T-helper 17 cell (primary cell): ENCODE measurements at places on chromosomes 1 and 21.

GRCh38 chr1:179871940-179872339 is 5.7 kb downstream of the TOR1AIP2 start:
- no peak for DNase-seq

GRCh38 chr1:71295350-71295749 is 214.5 kb upstream of the ZRANB2 start:
- no peak for DNase-seq

DNA sequence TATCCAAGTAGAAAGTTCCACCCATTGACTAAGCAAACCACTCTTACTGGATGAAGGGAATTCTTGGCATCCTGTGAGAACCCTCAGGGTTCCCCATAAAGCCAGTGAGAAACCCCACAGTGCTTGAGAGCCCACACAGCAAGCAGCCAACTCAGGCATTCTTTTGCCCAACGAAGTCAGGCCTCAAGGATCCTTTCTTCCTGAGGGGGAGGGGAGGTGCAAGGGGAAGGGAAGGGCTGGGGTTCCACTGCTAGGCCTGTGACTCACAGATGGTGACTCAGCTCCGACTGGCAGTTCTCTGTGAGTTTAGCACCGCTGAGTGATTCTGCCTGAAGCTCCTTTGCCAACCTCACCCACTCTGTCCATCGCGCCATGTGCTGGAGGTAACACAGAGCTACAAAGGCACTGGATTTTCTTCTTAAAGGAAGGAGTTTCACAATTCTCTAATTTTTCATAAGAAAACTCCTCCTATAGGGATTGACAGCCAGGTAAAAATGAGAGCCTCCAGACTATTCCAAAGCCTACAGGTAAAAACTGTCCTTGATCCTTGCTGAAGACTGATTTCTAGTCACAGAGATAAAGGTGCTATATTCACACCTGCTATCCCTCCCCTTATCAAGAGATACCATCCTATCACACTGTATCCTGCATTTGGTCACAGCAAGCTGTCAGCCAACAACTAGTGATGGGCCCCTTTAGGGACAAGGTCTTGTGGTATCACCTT is 4.8 kb downstream of the ENO1 start:
- DNase-seq, result peak; percentile 51

- no peak for DNase-seq
Observed at GRCh38 chr1:11697188-11697892, 5.8 kb downstream of the DRAXIN start.

DNA sequence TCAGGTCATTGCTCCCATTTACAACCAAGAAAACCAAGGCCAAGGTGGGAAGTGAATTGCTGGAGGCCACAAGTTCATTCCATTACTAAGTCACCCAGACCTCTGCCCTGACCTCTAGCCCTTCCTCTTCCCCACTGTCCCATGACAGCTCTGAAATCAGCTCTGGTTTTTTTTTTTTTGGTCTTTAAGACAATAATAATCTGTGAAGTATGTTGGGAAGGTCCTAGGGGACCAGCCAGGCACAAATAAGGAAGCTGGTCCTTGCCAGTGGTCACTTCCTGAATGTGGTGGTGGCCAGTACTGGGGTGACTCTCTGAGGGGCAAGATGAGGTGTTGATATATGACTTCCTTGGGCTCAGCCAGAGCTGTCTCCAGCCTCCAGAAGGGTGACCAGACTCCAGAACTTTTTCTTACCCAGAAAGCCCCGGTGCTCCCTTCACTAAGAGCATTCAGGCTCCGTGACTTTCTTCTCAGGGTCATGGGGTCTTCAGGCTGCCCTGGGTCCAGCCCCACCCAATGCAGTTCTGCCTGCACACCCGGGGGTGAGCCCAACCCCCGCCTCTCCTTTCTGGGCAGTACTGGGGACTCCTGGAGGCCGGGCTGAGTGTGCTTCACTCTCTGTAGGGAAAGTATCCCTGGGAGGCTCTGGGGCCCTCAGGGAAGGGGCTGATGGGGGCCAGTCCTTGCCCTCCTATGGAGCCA is 159.6 kb downstream of the PTPRU start:
- DNase-seq, result no peak

DNA sequence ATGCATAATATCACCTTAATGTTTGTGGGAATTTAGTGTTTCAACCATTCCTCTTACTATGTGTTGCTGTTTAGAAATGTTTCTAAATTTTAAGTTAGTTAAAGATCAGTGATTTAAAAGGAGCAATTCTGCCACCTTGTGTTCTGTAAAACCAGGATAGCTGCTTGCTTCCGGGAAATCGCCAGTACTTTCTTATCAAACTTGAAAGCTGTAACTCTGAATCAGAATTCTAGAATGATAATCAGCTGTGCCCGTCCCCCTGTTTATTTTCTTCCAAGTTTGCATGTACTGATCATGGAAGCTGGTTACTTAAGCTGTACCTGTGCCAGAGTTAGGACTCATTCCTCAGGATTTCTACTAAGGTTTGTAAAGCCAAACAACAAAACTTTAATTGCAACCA is 656.4 kb downstream of the LTN1 start:
- no peak for DNase-seq

GRCh38 chr1:207205614-207206061 is 101.6 kb downstream of the C4BPA start:
- no peak for DNase-seq

DNA sequence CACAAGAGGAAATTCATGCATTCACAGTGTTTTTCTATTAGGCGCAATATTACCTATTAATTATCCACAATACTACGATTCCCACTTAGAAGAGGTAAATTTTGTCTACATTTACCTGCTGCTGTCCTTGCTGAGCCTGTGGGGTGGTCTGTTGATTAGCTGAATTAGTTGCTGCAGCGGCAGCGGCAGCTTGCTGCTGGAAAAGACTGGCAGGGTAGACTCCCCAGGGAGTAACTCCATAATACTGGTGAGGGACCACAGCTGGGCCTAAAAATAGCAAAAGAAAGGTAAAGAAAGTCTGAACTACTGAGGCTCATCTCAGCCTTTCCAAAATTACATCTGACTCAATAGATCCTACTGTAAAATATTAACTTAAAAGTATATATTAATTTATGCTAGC is 66.0 kb upstream of the SDC3 start:
- DNase-seq, result no peak

- no peak for DNase-seq
Observed at GRCh38 chr1:36692465-36693160, 209.9 kb upstream of the CSF3R start.

- no peak for DNase-seq
Observed at GRCh38 chr1:41021526-41022308, at the start of gene SLFNL1. Gene SLFNL1, minus strand, starts transcription at chr1:41021725. Its CDS starts 1,065 bp downstream, at chr1:41020660.

DNA sequence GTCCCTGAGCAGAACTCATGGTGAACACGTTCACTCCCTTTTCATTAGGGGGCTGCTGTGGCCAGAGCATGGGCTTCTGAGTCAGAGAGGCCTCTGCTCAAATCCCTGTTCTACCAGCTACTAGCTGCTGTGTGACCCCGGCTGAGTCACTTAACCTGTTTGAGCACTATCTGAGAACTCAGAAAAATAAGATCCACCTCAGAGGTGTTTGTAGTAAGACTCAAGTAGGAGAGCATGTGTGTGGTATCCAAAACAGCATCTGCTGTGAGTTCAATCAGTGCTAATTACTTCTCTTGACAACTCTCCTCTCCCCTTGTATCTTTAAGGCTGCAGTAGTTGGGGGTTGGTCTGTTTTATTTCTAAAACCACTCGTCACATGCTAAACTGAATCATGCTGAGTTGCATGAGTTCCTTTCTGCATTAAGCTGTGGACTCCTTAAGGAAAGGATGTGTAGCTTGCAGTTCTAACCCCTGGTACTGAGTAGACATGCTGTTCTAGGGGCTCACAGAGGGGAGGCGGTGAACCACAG is 39.7 kb upstream of the JUN start:
- DNase-seq, result no peak

DNA sequence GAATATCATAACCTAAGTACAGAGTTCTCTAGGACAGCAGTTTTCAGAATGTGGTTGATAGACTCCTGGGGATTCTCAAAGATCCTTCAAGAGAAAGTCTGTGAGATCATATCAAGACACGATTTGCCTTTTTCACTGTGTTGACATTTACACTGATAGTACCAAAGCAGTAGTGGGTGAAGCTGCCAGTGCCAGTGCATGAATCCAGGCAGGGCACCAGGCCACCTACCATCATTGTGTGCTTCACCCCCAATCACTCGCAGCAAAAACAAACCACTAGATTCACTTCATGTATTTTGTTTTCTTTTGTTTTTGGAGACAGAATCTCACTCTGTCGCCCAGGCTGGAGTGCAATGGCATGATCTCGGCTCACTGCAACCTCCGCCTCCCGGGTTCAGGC is 23.9 kb downstream of the DNAJC16 start:
- DNase-seq, result no peak

GRCh38 chr1:214843281-214843680 is 239.3 kb upstream of the KCNK2 start:
- DNase-seq, result no peak

GRCh38 chr1:107264561-107264960 is 123.7 kb downstream of the NTNG1 start:
- no peak for DNase-seq

- DNase-seq, result no peak
Observed at GRCh38 chr1:72284084-72284347, 1.7 kb upstream of the NEGR1 start.

- DNase-seq, result no peak
Observed at GRCh38 chr1:222596696-222597095, 7.0 kb upstream of the TAF1A start.

DNA sequence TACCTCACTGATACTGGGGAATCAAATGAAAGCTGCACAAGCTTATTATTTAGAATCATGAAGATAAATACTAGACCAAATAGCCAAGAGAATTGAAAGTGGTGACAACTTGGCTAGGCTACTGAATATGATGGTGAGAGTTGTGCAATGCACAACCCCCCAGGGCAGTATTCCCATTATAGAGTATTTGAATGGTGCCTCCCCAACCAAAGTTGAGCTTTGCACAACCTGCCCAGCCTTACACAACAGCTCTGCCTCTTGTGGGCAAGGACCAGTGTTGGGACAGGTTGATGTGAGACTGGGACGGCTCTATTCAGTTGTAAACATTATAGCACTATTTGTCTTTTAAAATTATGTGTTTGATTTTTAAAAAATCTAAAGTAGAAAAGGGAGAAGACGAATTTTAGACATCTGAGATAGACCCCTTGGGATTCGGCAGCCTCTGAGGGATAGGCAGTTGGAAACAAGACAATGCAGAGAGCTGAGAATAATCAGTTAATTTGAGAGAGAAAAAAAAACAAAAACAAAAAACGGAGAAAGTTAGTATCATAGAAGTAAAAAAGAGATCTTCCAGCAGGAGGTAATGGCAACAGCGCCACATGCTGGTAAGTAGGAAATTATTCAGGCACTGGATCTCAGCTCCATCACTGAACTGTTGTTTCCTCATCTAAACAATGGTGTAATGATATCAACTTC is 91.0 kb upstream of the KCNA3 start:
- DNase-seq, result peak; percentile 24

- no peak for DNase-seq
Observed at GRCh38 chr1:2322065-2322571, 69.2 kb downstream of the MORN1 start.

- DNase-seq, result no peak
Observed at GRCh38 chr1:10874351-10874750, 77.9 kb upstream of the CASZ1 start.

- DNase-seq, result no peak
Observed at GRCh38 chr1:5099558-5099957, 445.1 kb downstream of the AJAP1 start.

GRCh38 chr1:154703170-154703569 is 95.2 kb upstream of the ADAR start:
- no peak for DNase-seq

DNA sequence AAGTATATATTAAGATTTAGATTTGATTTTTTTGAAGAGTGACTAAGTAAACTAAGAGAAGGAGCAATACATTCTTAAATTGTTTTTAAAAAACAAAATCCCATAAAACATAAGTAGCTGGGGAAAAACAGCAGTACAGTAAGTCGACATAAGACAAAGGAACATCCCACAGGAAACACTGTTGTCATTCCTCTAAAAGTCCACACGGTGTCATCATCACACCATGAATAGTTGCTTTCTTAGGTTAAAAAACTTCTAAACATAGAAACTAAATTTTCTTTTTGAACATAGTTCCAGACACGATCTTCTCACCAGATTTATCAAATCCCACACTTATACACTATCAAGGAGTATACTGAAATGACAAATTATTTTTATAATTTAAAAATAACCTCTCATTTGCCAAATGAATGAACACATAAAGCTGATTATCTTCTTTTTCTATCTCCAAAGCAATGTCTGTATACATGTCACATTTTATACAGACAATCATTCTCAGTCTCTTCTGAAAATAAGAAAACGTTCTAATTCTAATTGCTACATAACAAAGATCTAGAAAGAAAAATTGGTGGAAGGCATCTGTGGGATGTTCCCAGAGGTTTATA is 15.8 kb downstream of the ODF2L start:
- no peak for DNase-seq

DNA sequence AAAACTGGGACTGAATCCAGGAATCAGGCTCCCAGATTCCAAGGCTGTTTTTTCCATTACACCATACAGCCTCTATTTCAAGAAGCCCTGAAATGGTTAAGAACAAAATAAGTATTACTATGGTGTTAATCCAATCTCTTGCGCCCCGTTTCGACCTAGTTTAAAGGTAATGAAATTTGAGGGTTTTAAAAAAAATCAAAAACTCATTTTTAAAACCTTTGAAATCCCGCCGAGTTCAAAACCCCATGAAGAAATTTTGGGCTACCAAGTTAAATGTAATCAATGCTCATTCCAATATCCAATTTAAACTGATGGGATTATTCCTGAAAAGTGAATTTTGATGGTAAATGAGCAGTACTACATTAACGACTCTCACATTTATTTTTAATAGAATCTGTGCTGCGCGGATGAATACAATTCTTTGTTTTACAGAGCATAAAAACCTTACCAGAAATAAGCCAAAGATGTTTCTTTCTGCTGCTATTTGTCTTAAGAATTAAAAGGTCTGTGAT is 767 bp upstream of the EGLN1 start:
- no peak for DNase-seq
